ENCODE measurements at places on chromosomes 7 and 10.

- DNase-seq = peak; percentile 81
These were observed 16.1 kb upstream of the LAMB4 start for GRCh38 chr7:108146070-108146842.

DNA sequence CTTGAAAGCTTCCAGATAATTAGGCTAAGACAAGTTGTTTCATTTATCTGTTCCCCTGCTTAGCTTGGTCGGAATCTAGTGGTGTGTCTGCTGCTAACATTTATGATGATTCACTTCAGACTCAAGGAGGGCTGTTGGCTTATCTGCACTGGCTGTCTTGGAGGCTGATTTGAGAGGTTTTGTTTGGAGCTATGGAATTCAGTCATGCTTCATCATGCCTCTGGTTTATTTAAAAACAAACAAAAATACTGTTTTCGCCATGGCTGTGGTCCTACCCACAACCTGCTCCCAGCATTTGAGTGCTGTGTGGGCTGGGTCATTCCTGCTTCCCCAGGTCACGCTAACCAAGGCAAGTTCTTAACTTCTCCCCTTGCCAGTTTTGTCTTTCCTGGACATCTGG is 11.7 kb upstream of the ARPC1B start:
- DNase-seq = peak; percentile 61

GRCh38 chr7:140883378-140883777 is 41.4 kb downstream of the BRAF start:
- no peak for DNase-seq

DNA sequence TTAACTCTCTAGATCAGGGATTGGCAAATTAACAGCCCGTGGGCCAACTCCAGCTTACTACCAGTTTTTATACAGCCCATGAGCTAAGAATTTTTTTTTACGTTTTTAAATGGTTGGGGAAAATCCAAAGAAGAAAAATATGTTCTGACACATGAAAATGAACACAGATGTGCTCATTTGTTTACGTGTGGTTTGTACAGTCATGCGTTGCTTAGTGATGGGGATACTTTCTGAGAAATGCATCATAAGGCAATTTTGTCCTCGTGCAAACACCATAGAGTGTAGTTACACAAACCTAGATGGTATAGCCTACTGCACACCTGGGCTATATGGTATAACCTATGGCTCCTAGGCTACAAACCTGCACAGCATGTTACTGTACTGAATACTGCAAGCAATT is 8.3 kb upstream of the SMKR1 start:
- peak; percentile 88 for DNase-seq

DNA sequence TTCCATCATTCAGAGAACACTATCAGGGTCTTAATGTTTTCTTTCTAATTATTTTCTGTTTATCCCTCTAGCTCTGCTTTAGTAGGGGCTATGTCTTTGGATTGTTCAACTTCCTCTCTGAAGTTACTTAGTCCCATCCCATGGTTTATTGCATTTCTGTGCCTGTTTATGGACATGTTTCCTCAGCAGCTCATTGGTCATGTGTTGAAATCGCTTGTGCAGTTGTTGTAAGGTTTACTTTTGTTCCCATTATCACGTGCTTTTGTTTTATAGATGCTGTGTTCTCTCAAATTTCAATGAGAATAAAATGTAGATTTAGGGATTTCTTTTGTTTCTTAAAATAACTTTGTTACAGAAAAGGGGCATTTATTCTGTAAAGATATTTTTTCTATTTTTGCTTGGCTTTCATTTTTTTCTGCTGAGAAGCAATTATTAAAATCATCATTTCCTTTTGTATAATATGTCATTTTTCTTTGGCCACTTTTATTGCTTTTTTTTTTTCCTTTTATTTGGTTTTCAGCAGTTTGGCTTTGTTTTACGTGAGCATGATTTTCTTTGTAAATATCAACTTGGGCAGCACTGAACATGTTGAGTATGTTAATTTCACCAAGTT is 110.9 kb downstream of the CCDC7 start:
- DNase-seq = no peak

GRCh38 chr7:91694351-91694841 is 186.1 kb downstream of the MTERF1 start:
- DNase-seq = peak; percentile 47

GRCh38 chr10:131559450-131559911 is 248.0 kb upstream of the TCERG1L start:
- DNase-seq = no peak

- DNase-seq = no peak
These were observed 57.3 kb upstream of the FGFR2 start for GRCh38 chr10:121655254-121656144.

GRCh38 chr10:95767884-95768556 is 12.1 kb downstream of the ENTPD1 start:
- DNase-seq = no peak

- no peak for DNase-seq
These were observed 93.6 kb downstream of the RGS10 start for GRCh38 chr10:119448628-119449584.

DNA sequence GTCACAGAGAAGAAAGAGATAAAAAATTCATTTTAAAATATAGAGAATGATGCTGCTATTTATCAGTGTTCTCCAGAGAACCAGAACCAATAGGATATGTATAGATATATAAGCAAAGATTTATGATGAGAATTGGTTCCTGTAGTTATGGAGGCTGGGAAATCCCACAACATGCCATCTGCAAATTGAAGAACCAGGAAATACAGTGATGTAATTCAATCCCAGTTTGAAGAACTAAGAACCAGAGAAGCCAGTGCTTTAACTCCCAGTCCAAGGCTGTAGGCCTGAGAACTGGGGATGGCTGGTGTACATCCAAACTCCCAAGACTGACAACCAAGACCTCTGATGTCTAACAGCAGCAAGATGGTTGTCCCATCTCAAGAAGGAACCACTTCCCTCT is 192.9 kb upstream of the PLXDC2 start:
- DNase-seq = no peak

GRCh38 chr10:132324186-132324585 is 7.8 kb upstream of the LRRC27 start:
- DNase-seq = no peak

DNA sequence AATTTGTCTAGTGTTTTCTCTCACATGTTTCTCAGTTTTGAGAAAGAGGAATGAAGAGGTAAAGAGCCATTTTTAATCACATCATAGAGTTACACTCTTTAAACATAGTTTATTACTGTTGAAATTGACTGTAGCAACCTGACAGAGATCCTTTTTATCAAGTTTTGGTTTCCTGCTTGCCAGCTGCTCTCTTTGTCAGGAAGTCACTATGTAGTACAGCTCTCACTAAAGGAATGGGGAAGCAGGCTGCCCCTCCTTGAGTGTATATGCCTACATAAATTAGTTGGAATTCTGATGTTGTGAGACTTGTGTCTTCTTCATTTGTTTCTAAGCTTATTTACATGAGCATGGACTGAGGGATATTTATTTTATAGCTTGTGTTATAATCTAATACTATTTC is 1274.0 kb upstream of the CELF2 start:
- no peak for DNase-seq

- no peak for DNase-seq
These were observed 119.1 kb upstream of the PHYHIPL start for GRCh38 chr10:59057345-59057744.

DNA sequence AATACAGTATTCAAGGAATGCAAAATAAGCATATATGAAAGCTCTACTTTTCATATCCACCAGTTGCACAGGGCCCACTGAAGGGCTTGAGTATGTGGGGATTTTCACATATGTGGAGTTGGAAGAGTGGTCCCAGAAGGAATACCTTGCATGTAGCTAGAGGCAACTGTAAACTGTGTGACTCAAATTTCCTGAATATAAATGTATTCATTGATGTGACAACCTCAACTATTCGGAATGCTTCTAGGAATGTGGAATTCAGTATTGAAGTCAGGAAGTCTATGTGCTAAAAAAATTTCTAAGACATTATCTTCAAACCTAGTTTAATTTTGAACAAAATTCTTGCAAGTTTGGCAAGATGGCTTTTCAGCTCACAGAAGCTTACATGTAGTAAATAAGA is 695.5 kb upstream of the SEMA3D start:
- peak; percentile 34 for DNase-seq

GRCh38 chr7:4607311-4607729 is 74.8 kb upstream of the FOXK1 start:
- DNase-seq = no peak

DNA sequence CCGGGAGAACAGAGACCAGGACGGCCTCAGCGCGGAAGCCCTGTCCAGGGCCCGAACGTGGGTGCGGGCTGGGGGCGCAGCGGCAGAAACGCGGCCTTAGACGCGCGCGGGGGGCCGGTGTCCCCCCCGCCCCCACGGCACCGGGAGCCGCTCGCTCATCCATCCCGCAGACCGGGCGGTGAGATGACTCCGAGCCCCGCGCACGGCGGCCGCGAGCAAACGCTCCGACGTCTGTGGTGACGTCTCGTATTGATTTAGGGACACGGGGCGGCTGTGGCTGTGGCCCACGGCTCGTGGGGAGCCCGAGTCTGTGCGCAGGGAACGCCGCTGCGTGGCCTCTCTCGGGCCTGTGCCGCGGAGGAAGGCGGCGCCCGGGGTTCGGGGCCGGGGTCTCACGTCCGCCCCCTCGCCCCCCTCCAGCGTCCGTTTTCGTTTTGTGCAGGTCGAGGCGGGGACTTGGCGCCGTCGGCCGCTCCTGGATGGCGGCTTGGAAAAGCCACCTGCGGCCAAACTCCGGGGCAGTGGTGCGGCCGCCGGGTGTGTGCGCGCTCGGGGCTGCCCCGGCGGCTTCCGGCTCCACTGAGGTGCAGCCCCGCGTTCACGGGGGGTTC is 1.0 kb upstream of the NKX6-2 start:
- no peak for DNase-seq

DNA sequence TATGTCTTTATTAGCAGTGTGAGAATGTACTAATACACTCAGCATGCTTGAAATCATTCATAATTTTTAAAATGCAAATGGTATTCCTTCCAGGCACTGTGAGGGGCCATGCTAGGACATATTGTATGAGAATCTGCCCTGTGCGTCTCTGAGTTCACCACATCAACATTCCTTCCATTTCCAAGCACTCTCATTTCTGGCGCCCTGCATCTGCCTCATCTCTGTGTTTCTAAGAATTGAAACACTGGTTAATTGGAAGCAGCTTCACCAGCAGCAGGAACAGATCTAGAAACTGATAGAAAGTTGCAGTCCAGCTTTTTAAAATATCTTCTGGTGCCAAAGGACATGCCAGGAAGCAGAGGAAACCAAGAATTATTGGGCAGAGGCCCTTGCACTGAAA is 555.9 kb upstream of the DPP6 start:
- DNase-seq = no peak

DNA sequence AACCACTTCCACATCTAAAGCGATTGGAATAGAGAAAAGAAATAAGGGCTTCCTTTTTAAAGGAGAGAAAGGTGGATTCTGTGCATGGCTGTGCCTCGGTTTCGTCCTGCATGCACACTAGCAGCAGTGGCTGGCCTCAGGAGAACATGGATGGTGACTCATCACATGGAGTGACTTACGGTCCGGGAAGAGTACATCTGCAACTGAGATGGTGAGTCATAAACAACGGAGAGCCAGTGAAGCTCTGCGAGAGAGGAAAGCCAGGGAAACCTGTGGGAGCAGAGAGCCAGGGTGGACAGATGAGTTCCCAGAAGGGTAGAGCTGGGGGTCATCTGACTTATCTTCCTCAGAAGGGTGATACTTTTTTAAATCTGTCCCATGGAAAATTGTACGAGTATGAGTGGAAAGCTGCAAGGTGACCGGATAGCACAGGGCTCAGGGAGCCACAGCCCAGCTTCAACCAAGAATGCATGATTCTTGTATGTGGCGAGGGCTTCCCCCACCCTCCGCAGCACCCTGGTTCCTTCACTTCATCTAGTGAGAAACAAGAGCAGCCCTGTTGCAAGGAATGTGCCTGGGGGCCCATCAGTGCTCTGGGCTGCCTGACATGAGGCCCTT is 259.1 kb downstream of the KLF6 start:
- peak; percentile 98 for DNase-seq

GRCh38 chr10:121493521-121493920 is 104.7 kb downstream of the FGFR2 start:
- DNase-seq = no peak

GRCh38 chr7:5692112-5692844 is 89.2 kb downstream of the RNF216 start:
- DNase-seq = peak; percentile 99

DNA sequence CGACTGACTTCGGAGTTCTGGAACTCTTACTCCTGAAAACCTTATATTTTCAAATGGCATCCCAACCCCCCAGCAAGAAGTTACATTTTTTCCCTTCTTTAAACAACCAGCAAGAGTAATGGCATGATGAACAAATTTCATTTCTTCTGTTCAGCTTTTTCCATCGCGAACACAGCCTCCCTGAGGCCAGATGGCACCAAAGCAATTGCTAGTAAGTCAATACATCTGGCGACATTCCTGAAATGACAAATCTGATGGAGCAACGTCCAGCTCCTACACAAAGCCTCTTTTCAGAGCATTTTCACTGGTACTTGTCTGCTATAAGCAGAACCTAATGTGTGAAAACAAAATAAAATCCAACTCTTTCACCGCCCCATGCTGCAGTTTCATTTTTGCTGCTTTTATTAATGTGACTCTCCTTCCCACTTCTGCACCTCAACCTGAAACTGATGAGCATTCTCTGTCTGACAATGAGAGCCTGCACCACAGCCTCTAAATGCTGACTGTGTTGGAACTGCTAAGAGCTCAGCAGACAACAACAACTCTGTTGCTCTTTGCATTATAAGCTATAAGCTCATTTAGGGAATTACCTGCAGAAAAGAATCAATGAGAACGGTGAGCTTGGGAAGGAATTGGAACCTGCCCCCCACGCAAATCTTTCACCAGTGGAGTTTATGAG is 229.8 kb downstream of the FGFR2 start:
- DNase-seq = no peak

GRCh38 chr10:78729366-78729765 is 339.4 kb upstream of the ZMIZ1 start:
- no peak for DNase-seq

- DNase-seq = no peak
These were observed 100.1 kb downstream of the FOXL3 start for GRCh38 chr7:389911-390601.

DNA sequence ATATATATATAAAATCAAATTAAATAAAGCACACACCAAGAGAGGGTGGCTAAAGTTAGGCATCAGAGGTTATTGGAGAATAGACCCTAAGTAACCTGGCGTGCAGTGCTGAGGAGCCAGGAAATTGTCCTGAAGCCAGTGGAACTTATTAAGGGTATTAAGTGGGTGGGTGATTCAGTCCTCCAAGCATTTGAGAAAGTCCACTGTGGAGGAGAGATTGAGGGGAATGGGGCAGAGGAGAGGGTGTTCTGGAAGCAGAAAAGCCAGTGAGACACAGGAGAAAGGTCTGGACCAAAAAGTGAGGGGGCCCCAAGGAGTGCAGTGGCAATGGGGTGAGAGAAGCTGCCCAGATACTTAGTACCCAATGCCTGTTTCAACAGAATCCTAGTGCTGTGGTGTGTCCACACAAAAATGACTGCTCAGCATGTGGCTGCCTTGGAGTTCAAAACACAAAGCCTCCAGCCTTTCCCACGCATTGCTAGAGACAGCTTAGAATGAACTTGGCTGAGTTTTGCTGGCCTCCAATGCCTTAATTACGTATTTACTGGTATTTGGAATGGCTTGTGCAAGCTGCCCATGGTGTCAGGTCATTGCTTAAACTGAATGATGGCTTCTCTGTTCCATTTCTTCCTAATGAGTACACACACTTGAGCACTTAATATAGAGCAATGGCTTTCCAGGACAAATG is 44.9 kb upstream of the CHST15 start:
- DNase-seq = no peak

GRCh38 chr10:25191162-25191895 is 16.5 kb downstream of the GPR158 start:
- no peak for DNase-seq

- DNase-seq = no peak
These were observed 55.0 kb upstream of the JCAD start for GRCh38 chr10:30114401-30114800.
